ENCODE measurements at places on chromosomes 2 and 18.

GRCh38 chr2:98538280-98539041, 69.9 kb downstream of the COA5 start:
- DNase-seq, result no peak

DNA sequence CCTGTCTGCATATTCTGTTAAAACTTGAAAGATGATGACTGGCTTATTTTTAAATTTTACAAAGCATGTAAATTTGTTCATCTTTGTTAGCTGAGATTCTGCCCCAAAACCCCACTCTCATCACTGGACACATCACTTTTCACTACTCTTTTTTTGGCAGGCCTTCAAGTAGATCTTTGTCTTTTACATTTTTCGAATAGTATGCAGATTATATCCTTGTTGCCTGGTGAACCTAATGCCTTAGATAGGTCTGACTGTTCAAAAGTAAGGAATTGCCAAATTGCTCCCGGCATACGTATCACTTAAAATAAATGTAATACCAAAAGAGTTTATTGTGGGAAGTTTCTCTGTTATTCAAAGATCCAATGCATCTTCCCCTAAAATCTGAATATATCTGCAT, 303.3 kb downstream of the XIRP2 start:
- DNase-seq, result no peak

- DNase-seq, result no peak
Measured at GRCh38 chr2:38121481-38121880, 45.5 kb upstream of the CYP1B1 start.

DNA sequence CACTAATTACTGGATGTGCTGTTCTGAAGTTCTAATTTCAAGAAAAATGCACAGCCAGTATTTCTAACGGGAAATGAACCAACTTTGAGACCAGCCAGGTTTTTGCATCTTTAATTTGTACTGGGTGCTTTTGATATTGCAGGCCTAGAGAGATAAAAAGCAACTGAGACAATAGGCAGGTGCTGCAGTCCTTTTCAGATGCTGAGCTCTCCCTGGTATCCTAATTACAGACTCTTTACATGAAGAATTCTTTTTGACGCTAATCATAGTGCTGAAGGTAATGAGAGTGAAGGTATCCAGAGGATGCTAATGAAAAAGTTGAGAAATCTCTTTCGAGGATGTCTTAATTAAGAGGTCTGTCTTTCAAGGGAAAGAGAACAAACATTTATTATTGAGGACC, 85.1 kb downstream of the SERPINB8 start:
- DNase-seq, result no peak

GRCh38 chr2:236576087-236576486, 6.5 kb downstream of the ACKR3 start:
- no peak for DNase-seq

GRCh38 chr2:162159446-162159845, 7.4 kb upstream of the GCG start:
- DNase-seq, result no peak

DNA sequence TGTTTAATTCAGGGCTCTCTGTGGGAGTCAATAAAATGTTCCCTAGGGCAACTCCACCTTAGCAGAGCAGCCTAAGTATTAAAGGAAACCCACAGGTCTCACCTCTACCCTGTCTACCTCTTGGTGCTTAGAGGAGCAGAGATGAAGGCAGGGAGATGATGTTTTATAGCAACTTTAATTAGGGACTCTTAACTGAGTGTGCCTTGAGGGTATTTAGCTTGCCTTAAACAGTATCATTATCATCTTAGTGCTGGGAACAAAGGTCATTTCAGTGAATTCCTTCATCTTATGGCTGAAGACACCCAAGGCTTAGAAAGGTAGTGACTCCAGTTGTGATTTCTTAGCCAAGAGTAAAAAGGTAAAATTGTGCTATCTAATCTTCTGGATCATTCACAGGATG, 26.7 kb downstream of the VIL1 start:
- DNase-seq, result no peak

- DNase-seq, result peak; percentile 75
Measured at GRCh38 chr2:19863303-19864041, 38.3 kb downstream of the TTC32 start.
